ENCODE measurements at places on chromosomes 16 and 17.

- no peak for DNase-seq
Measured at GRCh38 chr17:34291721-34292348, 6.3 kb downstream of the CCL11 start.

GRCh38 chr16:73204359-73205152 lies 156.6 kb upstream of the ZFHX3 start:
- DNase-seq, result no peak

- no peak for DNase-seq
Measured at GRCh38 chr17:13822700-13823099, 221.0 kb upstream of the HS3ST3A1 start.

DNA sequence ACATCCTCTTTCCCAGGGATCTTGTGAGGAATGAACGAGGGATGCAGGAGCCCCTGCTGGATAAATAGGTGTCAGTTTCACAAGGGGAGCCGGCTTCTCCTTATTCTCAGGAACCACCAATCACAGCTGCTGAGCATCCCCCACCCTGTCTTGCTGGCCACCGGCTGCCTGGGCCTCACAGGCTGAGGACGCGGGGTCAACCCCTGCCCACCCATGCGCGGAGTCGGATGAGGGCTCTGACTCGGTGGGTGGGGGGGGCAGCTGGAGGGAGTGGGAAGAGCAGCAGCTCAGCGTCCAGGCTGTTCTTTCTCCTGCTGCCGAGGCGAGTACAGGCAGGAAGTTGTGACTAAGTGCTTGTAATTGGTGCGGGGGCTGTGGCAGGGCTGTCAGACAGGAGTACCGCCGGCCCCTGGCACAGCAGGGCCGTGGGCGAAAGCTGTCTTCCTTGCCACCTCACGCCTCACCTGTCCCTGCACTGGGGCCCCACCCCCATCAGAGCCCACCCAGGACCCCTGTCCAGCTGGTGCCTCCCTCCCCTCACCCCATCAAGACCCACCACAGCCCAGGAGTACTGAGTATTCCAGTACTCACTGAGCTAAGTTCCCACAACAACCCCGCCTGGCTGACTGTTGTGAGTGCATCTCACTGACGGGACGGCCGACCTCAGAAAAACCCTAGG lies 11.0 kb upstream of the DPEP1 start:
- no peak for DNase-seq

GRCh38 chr17:48505788-48506187 lies 25.0 kb downstream of the HOXB1 start:
- DNase-seq, result peak; percentile 92

GRCh38 chr17:73262676-73263642 lies 1.3 kb upstream of the CPSF4L start:
- DNase-seq, result no peak

DNA sequence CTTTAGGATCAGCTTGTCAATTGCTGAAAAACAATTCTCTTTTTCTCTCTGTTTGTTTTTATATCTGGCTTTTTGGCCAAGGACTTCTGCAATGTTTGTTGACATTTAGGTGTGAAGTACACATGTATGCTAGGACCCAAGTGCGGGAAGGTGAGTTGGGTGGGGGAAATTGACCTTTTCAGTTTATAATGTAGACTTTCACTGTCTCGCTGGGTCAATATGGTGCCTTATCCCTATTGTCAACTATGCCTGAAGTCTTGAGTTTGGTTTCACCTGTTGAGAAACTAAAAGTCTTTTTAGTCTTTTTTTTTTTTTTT lies 9.5 kb downstream of the WWP2 start:
- DNase-seq, result no peak
